ENCODE measurements at places on chromosomes 5 and 9.

DNA sequence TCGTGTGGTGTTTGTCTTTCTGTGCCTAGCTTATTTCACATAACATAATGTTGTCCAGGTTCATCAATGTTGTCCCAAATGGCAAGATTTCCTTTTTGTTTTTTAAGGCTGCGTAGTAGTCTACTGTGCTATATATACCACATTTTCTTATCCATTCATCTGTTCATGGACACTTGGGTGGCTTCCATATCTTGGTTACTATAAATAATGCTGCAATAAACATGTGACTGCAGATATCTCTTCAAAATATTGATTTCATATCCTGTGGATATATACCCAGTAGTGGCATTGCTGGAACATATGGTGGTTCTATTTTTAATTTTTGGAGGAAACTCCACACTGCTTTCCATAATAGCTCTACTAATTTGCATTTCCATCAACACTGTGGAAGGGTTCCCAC, 25.5 kb upstream of the CCNH start:
- no peak for DNase-seq

GRCh38 chr5:132225165-132226032, 2.3 kb downstream of the P4HA2 start:
- DNase-seq = no peak

DNA sequence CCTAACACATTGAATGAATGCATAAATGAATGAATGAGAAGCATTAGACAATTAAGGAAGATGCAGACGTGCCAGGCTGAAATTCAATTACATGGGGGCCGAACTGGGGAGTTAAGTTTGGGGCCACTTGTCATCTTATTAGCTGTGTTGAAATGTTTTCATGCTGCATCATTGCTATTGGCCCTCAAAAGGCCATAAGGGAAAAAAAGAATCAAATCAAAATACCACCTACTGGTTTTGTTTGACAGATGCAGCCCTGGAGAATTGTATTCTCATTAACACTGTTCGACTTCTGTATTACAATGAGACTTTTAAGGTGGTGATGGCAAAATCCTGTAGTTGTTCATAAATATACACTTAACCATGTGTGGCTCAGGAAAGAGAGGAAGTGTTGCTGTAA, 38.4 kb downstream of the UBE2QL1 start:
- no peak for DNase-seq

GRCh38 chr5:57306359-57306758, 132.5 kb downstream of the GPBP1 start:
- no peak for DNase-seq

DNA sequence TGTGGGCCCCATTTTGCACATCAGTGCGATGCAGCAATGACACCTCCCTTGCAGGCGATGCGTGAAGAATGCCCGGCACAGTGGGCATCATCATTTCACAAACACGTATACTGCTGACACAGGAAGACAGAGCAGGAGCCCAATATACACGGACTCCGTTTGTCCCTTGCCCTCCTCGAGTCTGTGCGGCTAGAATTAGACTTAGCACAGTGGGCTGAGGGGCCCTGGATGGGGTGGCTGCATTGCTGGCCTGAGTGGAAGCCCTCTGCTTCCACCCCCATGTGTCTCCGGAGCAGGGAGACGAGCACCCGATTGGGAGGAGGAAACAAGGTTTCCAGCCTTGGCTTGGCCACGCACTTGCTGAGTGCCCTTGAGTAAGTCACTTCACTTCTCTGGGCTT, 40.8 kb downstream of the GSN start:
- no peak for DNase-seq
